ENCODE measurements at places on chromosomes 4 and X.

DNA sequence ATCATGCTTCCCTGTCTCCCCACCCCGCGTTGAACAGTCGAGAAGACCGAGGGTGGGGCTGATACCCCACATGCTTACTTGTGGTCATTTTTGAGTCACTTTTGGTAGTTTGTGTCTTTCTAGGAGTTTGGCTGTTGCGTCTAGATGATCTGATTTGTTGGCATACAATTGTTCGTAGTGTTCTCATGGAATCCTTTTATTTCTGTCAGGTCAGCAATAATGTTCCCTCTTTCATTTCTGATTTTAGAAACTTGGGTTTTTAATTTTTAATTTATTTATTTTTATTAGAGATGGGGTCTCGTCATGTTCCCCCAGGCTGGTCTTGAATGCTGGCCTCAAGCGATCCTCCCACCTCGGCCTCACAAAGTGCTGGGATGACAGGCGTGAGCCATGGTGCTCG is 30.9 kb downstream of the SH3TC1 start:
- DNase-seq: no peak

DNA sequence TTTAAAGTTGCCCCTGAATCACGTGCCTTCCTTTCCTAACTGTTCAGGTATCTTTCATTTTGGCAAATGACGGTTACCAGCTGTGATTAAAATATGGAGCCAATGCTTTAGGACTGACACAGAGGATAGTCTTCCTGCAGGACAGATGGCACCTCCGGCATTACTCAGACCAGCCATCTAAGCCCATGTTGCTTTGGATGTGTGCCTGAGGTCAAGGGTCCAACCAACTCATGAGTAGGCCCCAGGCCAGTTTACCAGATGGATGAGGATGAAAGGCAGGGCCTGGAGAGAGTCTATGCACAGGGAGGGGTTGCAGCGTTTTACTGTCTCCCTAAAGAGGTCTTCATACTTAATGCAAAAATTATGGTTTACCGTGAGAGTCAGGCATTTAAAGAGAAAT is 174.0 kb upstream of the GATB start:
- DNase-seq: no peak

DNA sequence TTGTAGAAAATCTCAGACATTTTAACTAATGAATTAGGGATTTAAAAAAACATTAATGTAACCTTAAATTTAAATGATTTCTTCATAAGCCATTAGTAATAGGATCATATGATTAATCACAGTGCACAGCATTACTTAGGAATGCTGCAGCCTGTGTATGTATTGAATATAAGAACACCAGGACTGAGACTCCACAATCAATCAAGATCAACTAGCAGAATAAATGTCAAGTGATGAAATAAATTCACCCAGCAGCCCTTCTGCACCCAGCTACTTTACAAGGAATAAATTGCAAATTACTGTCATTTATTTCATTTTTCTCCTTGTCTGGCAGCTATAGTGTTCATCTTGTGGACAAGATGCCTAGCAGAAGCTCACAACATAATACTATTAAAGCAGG is 46.5 kb downstream of the NEIL3 start:
- DNase-seq: no peak

DNA sequence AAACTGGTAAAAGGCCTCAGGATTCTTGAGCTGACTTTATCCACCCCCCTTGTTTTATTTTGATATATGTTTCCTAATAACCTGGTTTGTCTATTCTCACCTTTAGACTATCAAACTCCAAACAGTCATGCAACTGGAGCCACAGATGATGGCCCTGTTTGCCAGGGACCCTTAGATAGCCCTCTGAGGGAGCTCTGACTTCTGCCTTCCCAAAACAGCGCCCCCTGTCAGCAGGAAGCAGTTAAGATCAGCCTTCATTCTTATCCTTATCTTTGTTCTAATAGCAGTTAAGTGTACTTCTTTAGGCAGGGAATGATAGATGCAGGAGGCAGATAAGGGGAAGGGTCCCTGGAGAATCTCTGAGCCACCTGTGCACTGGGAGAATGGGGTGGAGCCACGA is 27.5 kb upstream of the CXCL13 start:
- no peak for DNase-seq

DNA sequence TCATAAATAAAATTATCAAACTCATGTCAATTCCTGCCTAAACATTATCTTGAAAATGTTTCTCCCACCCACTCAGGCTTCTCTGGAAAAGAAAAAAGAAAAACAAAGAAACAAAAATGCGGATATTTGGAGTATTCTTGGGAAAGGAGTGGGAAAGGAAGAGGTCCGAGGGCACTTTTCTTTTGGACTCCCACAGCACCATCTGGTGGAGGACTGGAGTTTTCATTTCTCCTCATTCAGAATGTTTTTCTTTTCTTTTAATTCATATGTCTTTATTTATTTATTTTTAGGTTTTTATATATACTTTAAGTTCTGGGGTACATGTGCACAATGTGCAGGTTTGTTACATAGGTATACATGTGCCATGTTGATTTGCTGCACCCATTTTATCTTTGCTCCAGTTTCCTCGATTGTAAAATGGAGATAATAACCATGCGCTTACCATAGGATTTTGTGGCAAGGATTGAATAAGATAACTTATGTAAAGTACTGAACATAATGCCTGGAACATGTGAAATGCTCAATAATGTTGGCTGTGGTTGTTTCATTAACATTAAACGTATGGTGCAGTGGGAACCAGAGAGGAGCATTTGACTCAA is 8.0 kb upstream of the KCNE5 start:
- no peak for DNase-seq

DNA sequence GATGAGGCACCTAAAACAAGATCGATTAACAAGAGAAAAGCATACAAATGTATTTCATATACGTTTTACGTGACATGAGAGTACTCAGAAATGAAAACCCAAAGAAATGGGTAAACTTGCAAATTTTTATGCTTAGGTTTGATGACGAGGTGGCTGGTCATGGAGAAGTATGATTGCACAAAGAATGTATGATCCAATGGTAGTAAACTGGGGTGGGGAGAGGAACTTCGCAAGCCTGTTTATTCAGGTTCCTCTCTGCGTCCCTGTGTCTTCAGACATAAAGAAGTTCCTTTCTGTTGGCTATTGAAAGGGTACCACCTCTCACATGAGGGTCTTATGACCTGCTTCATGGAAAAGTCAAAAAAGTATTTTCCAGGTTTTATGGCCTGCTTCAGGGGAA is 309.2 kb downstream of the BCOR start:
- no peak for DNase-seq

GRCh38 chr4:87975466-87975865 is at the start of gene SPP1:
Gene SPP1 (plus strand): TSS chr4:87975714. CDS start chr4:87976896, 1,182 bp downstream.
- DNase-seq: peak; percentile 47

DNA sequence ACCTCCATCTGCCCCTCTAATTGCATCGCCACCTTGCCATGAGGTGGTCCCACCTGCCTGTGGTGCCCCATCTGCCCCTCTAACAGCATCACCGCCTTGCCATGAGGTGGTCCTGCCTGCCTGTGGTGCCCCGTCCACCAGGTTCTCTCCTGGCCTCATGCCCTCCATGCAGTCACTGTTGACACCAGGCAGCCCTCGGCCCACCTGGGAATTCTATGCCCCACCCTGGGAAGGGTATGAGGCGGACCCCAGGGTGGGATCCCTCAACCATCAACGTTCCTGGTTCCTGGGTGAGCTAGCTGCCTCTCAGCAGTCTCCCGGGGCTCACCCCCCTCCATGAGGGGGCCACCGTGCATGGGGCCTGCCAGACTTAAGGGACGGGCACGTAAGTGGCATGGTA is 38.9 kb downstream of the ACOX3 start:
- no peak for DNase-seq

DNA sequence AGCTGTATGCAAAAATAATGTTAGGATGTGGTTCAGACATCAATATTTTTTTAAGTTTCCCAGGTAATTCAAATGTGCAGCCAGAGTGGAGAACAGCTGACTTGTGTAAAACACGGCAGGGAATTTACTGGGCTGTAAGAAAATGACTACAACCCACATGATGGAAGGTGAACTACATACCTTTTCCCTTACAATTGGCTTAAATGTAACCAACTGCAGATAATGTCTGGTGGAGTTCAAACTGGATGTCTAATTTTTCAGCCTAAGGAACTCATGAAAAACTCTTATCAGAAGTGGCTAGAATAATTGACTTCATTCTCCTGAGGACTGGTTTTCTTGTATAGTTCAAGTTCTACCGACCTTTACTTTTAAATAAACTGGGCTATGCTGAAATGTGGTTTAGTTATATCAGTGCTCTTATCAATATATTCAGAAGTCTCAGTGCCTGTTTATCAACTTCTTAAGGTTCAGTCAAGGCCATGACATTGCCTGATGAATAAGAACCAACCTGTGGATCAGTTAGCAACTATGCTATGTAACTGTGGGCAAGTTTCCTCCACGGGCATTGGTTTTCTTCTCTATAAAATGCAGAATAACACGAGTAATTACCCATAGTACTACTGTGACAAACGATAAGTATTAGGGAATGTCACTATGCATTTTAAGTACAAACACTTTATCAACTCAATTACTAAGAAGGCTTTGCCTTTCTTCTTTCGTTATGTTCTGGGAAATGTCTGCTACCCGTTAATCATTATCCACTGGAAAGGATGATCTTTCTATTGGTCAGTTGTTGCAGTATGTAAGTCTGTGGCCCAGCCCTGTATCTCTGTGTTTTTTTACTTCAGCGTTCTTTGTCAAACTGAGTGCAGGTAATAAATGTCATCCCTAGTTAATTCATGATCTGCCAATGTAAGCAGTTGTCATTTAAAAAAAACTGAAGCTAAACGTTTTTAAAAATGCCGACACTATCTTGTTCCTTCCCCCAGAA is 181.6 kb downstream of the PCDH7 start:
- no peak for DNase-seq

DNA sequence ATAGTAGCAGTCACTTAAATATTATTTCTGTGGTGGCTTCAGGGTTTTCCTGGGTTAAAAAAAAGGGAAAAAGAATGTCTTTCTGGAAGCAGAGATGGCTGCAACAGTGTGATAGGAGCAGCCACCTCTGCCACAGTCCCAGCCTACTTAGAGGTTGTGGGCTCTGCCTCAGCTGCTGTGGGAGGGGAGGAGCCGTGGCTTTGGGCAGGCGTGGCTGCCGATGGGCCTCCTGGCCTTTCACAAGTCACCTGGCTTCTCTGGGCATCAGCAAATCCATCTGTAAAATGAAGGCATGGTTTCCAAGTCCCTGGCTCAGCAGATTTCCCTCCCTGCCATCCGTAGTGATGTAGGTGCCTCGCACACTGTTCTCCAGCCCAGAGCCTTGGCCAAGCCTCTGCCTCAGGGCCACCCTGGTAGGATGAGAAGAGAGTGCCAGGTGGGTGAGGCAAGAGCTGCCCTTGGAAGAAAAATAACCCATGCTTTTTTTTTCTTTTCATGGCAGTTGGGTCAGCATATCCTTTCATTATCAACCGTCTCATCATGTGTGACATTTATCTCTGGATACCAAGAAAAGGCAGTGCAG is 66.1 kb downstream of the PTTG2 start:
- DNase-seq: peak; percentile 45

DNA sequence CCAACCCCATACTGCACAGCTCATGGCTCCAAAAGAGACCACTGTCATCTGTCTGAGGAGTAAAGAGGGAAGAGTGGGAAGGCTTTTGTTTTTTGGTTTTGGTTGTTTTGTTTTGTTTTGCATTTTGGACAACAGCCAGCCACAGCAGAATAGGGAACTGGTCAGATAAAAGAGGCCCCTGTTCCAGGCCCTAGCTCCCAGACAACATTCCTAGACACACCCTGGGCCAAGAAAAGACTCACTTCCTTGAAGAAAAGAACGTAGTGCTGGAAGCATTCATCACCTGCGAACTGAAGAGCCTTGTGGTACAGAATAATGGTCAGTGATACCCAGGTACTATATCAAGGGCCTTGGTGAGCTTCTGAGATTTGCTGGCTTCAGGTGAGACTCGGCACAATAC is 619.4 kb upstream of the SPANXN1 start:
- no peak for DNase-seq

DNA sequence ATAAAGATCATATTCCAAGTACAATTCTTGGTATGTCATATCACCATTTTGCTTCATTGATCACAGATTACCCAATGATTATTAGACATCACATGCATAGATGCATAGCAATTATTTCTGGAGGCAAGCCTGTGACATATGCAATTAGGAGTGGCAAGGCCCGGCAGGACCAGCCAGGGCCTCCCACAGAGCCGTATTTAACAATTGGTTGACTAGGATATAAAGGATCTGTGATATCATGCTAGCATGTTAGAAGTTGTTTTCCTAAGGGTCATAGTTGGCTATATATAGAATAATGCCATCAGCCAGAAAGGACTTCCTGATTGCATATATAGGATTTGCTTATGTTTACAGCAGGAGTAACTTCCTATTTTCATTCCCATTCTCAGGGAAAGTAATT is 103.5 kb upstream of the OTUD4 start:
- no peak for DNase-seq

DNA sequence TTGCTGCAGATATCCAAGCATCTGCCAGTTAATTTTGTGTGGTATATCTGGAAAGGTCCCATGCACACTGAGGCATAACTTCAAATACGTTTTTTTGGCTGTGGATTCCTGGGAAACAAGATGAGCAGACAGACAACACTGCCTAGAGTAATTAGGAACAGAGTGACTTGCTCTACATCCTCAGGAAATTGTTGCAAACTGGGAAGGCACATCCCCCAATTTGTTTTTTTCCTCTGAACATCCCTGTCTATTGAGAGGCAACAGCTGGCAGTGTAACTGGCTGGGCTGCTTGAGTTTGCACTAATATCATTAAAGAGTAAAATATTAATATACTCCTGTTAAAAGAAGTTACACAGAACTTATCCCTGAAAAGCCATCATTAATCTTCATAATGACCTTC is 207.7 kb upstream of the SLIT2 start:
- no peak for DNase-seq

DNA sequence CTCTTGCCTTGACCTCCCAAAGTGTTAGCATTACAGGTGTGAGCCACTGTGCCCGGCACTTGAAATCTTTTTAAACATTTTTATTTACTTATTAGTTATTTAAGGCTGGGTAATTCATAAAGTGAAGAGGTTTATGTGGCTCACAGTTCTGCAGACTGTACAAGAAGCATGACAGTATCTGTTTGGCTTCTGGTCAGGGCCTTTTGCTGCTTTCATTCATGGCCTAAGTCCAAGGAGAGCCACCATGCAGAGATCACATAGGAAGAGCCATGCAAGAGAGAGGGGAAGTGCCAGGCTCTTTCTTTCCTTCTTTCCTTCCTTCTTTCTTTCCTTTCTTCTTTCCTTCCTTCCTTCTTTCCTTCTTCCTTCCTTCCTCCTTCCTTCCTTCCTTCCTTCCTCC is 10.2 kb upstream of the GPKOW start:
- no peak for DNase-seq

- DNase-seq: peak; percentile 45
These were observed 770 bp downstream of the SMAD1 start for GRCh38 chr4:145482209-145483037.

- DNase-seq: no peak
These were observed 128.2 kb downstream of the SLC7A11 start for GRCh38 chr4:138113819-138114400.

DNA sequence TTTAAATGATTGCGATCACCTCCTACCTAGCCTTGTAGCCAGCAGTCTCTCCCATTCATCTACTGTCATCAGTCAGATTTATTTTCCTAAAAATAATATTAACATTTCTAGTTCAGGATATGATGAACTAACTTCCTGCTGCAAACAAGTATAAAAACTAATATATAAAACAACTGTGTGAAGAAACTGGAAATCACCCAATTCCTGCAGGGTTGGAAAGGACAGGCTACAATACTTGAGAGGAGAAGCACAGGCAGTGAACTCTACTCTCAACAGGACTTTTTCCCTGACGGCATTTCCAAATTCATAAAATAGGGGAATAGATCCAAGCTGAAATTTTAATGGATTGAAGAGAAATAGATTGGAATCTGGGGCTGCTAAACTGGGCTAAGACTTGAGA is 14.2 kb upstream of the BBS12 start:
- no peak for DNase-seq
